ENCODE measurements at places on chromosomes 2 and 18.
A peak's percentile ranks its signal among the peaks of the same experiment; 100 is the strongest.

- no peak for DNase-seq
These were observed 47.1 kb upstream of the REL start for GRCh38 chr2:60834270-60834717.

- DNase-seq = no peak
These were observed 14.1 kb downstream of the MFF start for GRCh38 chr2:227339098-227339599.

- peak; percentile 61 for DNase-seq
These were observed 3.1 kb downstream of the KCNE4 start for GRCh38 chr2:223055140-223055539.

GRCh38 chr18:60593249-60593648, 220.7 kb upstream of the MC4R start:
- no peak for DNase-seq

- no peak for DNase-seq
These were observed 74.7 kb upstream of the PPM1B start for GRCh38 chr2:44093970-44094369.

- no peak for DNase-seq
These were observed 31.3 kb downstream of the AAK1 start for GRCh38 chr2:69612200-69612599.

DNA sequence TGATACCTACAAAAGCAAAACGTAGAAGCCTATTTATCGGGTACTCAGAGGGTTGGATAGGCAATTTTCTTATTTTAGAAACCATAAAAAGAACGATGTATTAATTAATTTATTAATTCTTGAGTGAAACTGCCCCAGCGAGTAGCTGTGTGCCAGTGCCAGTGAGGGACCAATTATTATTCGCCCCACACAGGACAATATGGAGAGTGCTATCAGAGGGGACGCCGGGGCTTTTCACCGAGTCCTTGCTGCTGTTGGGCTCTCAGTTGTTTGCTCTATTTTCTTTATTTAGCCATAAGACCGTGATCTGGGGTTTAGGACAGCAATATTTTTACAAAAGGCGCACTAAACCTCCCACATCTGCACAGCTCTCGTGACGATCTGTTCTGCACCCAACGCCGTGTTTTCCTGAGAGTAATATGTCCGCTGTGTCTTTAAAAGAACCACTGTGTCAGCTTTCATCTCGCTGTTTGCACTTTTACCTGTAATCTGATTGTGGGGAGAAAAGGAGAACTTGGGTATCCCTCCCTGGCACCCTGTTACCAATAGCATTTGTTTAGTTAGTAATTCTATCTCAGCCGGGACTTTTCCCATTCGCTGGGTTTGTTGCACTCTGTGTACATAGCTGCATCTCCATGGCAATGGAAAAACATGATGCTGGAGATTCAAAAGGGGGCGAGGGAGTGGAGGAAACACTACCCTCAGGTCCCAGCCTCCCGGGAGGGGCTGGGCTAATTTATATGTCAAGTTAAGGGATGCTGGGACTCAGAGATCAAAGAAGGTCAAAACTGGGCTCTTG, 30.1 kb upstream of the ZNF516 start:
- peak; percentile 79 for DNase-seq

DNA sequence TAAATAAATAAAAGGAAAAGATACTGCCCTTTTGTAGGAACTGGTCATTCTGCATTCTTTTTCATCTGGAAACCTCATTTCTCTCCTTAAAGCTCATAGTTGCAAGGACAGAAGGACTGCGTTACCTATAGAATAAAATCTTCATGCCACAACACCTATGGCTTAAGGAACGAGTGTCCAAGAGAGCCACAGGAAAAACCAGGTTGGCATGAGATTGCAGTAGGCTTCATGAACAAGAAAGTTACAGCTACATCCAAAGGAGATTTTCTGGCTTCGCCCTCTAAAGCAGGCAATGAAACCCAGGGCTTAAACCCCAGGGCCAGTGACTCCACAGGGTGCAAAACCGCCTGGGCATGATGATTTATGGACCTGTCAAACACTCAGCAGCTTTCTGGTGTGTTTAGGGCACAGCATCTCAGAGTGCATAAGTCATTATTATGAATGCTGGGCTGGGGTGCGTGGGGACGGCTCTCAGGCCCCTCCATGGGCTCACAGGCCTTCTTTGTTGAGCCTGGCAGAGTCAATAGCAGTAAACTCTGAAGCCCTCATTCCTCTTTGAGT, 30.7 kb upstream of the PIEZO2 start:
- no peak for DNase-seq

Measured in left hindlimb (tissue), 1 donor.